ENCODE measurements at places on chromosomes 4 and X. TPM values are rescaled to one million over a fixed set of nuclear protein-coding genes. Genes with fewer than 3 reads are reported as not detected.

AWAT2 gene
- total RNA-seq = not detected

STBD1 gene
- 7.6 TPM for total RNA-seq

OPRPN gene
- total RNA-seq = not detected

DNA sequence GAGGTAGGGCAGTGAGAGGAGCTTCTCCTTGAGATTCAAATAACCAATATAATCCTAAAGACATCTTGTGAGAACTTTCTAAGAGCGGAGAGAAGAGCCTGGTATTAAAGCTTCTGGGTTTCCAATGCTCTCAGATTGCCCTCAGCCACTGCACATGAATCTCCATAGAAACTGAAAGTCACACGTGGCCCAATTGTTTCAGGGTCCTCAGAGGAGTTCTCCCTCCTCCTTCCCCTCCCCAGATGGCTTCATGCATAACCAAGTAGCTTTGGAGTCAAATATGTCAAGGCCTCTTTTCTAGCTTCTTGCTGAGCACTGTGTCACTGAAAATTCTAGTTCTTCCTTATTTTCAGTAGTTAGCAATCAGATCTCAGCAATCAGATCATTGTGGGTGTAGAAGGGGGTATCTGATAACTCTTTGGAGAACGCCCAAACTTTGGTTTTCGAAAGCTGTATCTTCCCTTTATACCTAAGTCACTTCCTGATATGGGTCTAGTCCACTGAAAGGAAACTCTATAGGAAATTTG, 2.2 kb downstream of the BTK start:
- no peaks in the 10 kb centered on the region for H3K36me3 ChIP-seq
- H3K4me1 ChIP-seq = no peaks in the 10 kb centered on the region
- H3K4me3 ChIP-seq = no peak overlapping the region

- no peak for DNase-seq
- no peak overlapping the region for H3K4me3 ChIP-seq
- no peaks in the 10 kb centered on the region for H3K27me3 ChIP-seq
- H3K4me1 ChIP-seq = peaks cover 96% of the 10 kb centered on the region
- peak overlapping the region; percentile 89 for H3K27ac ChIP-seq
Measured at GRCh38 chr4:8276358-8277240, 7.0 kb downstream of the HTRA3 start.

DNA sequence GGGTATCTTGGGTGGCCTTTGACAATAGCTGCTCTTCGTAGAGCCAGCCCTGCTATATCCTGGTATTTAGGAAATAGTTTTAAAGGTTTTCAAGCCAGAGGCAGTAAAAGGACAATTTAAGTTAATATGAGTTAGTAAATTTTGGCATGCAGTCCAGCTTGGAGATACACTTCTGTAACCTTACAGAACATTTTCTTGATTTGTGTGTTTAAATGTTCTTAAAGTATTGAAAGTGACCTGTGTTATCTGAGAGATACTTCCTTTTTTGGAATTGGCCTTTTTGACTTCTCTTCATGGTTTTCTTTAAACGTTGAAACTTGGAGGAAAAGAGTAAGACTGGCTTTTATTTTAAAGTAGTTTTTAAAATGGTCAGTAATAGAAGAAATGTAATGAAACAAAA, 25.5 kb downstream of the PDLIM5 start:
- peaks cover 31% of the 10 kb centered on the region for H3K4me1 ChIP-seq
- no peak for DNase-seq
- H3K4me3 ChIP-seq = no peak overlapping the region
- H3K27me3 ChIP-seq = no peaks in the 10 kb centered on the region
- no peak overlapping the region for H3K27ac ChIP-seq

- H3K4me3 ChIP-seq = no peak overlapping the region
- H3K36me3 ChIP-seq = no peaks in the 10 kb centered on the region
- no peak for DNase-seq
- no peak overlapping the region for H3K27ac ChIP-seq
Measured at GRCh38 chrX:49701933-49702332, 6.1 kb upstream of the PAGE1 start.

- H3K4me1 ChIP-seq = no peaks in the 10 kb centered on the region
- no peak for DNase-seq
- H3K27ac ChIP-seq = no peak overlapping the region
- H3K36me3 ChIP-seq = no peaks in the 10 kb centered on the region
Measured at GRCh38 chrX:31331015-31331414, 259.2 kb upstream of the FTHL17 start.

- H3K4me3 ChIP-seq = no peak overlapping the region
- no peaks in the 10 kb centered on the region for H3K36me3 ChIP-seq
- no peaks in the 10 kb centered on the region for H3K27me3 ChIP-seq
- no peak overlapping the region for H3K27ac ChIP-seq
Measured at GRCh38 chr4:109879081-109879480, 31.2 kb downstream of the LRIT3 start.

- no peak overlapping the region for H3K27ac ChIP-seq
- no peaks in the 10 kb centered on the region for H3K36me3 ChIP-seq
- H3K4me3 ChIP-seq = no peak overlapping the region
- no peak for DNase-seq
Measured at GRCh38 chrX:72372735-72373134, 67.0 kb upstream of the CITED1 start.
